ENCODE measurements at places on chromosomes 7 and 10.
A peak's percentile ranks its signal among the peaks of the same experiment; 100 is the strongest.

GRCh38 chr7:150481922-150482321 is 31.5 kb downstream of the GIMAP8 start:
- H3K36me3 ChIP-seq: no peaks in the 10 kb centered on the region
- H3K4me1 ChIP-seq: peaks cover 82% of the 10 kb centered on the region
- peak overlapping the region; percentile 95 for H3K27ac ChIP-seq
- H3K4me3 ChIP-seq: peak overlapping the region; percentile 2
- DNase-seq: no peak

- no peaks in the 10 kb centered on the region for H3K36me3 ChIP-seq
- no peaks in the 10 kb centered on the region for H3K27me3 ChIP-seq
- no peak for DNase-seq
- H3K4me3 ChIP-seq: no peak overlapping the region
- H3K27ac ChIP-seq: no peak overlapping the region
Measured at GRCh38 chr7:137169282-137169698, 174.2 kb downstream of the PTN start.

GRCh38 chr7:111744501-111745155 is 182.3 kb upstream of the IMMP2L start:
- H3K36me3 ChIP-seq: no peaks in the 10 kb centered on the region
- no peaks in the 10 kb centered on the region for H3K4me1 ChIP-seq
- no peak overlapping the region for H3K27ac ChIP-seq
- no peak for DNase-seq
- H3K27me3 ChIP-seq: no peaks in the 10 kb centered on the region

GRCh38 chr10:71248210-71248609 is 35.8 kb downstream of the UNC5B start:
- DNase-seq: no peak
- H3K27ac ChIP-seq: no peak overlapping the region
- H3K4me3 ChIP-seq: no peak overlapping the region
- no peaks in the 10 kb centered on the region for H3K4me1 ChIP-seq
- no peaks in the 10 kb centered on the region for H3K36me3 ChIP-seq
- no peaks in the 10 kb centered on the region for H3K27me3 ChIP-seq

- DNase-seq: no peak
- H3K4me1 ChIP-seq: peaks cover 5% of the 10 kb centered on the region
- no peak overlapping the region for H3K27ac ChIP-seq
- no peak overlapping the region for H3K4me3 ChIP-seq
Measured at GRCh38 chr7:129163875-129164544, 19.5 kb downstream of the TSPAN33 start.

- no peak overlapping the region for H3K27ac ChIP-seq
- DNase-seq: no peak
- H3K4me3 ChIP-seq: no peak overlapping the region
Measured at GRCh38 chr7:803243-803635, 29.0 kb upstream of the SUN1 start.

- no peak overlapping the region for H3K27ac ChIP-seq
- H3K36me3 ChIP-seq: no peaks in the 10 kb centered on the region
- DNase-seq: no peak
- no peak overlapping the region for H3K4me3 ChIP-seq
- no peaks in the 10 kb centered on the region for H3K4me1 ChIP-seq
- H3K27me3 ChIP-seq: no peaks in the 10 kb centered on the region
Measured at GRCh38 chr7:55651057-55651456, 78.8 kb upstream of the VOPP1 start.

GRCh38 chr10:10421071-10421470 is 596.6 kb upstream of the CELF2 start:
- H3K36me3 ChIP-seq: no peaks in the 10 kb centered on the region
- H3K4me1 ChIP-seq: peaks cover 7% of the 10 kb centered on the region
- no peak overlapping the region for H3K4me3 ChIP-seq
- H3K27ac ChIP-seq: no peak overlapping the region
- H3K27me3 ChIP-seq: no peaks in the 10 kb centered on the region
- DNase-seq: no peak

DNA sequence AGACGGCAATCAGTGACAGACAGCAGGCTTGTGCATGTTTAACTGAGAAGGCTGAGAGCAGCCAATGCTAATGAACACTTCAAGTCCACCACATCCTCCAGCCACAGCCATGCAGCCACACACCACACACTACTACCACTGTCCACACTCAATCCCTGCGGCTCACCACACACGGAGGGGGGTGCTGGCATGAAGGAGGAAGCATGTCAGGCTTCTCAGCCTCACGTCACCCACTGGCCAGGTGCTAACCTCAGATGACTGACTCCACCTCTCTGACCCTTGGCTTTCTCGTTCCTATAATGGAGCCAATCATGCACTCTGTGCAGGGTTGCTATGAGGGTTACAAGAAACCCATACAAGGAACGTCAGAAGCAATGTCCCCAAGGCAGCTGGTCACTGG is 165.4 kb upstream of the RNF32 start:
- H3K27me3 ChIP-seq: no peaks in the 10 kb centered on the region
- DNase-seq: no peak
- H3K4me3 ChIP-seq: no peak overlapping the region
- H3K27ac ChIP-seq: no peak overlapping the region
- H3K36me3 ChIP-seq: no peaks in the 10 kb centered on the region

DNA sequence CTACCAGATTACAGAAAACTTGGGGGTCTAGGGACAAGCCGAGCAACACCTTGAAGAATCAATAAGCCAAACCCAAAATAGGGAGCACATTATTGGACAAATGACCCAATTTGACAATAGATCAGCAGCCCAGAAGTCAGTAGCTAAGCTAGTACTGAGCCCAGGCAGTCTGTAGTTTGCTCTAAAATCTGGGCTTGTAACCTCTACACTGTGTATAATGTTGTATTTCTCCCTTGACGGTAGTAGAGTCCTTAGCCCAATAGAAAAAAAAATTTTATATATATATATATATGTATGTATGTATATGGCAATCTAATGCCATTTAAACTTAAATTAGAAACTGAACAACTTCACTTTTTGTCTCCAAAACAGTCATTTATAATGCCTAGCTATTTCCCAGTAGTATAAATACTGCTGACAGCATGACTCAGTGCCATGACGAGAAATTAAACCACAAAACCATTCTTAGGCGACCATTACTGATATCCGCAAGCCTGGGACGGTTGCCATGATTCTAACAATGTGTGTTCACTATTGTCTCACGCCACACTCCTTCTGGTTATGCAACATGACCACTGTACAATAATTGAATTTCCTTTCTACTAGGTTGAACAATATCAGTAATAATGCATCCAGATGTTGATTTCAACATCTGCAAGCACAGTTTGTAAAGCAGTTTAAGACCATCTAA is 110.5 kb downstream of the IPMK start:
- DNase-seq: no peak
- H3K36me3 ChIP-seq: no peaks in the 10 kb centered on the region
- no peak overlapping the region for H3K27ac ChIP-seq

- H3K27ac ChIP-seq: no peak overlapping the region
- no peak for DNase-seq
- no peak overlapping the region for H3K4me3 ChIP-seq
- H3K4me1 ChIP-seq: no peaks in the 10 kb centered on the region
- H3K36me3 ChIP-seq: no peaks in the 10 kb centered on the region
- no peaks in the 10 kb centered on the region for H3K27me3 ChIP-seq
Measured at GRCh38 chr7:36232555-36232954, 79.5 kb downstream of the EEPD1 start.

DNA sequence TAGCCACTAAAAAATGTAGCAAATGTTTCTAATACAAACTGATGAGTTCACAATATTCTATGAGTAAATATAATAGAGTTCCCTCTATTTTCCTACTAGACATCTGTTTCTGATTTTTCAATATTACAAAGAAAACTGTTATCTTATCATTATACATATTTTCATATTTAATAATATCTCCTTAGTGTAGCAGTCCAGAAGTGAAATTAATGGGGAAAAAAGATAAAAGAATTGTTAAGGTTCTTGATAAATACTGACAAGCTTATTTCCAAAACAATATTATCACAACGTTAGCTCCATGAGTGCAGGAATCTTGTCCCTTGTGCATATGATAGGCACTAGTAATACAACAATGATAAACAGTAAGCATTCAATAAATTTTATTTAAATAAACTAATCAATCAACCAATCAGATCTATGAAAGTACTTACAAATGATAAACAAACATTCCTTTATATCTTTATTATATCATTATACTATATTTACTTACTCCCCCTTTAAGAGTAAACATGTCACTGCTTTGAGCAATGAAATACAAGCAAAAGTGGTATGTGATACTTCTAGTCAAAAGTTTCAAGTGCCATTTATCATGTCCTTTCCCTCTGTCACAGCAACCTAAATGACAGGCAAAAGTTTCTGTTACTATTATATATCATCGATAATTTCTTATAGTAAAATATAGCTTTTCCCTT is 103.1 kb downstream of the IMMP2L start:
- no peaks in the 10 kb centered on the region for H3K4me1 ChIP-seq
- no peak overlapping the region for H3K4me3 ChIP-seq
- no peak for DNase-seq
- H3K27me3 ChIP-seq: no peaks in the 10 kb centered on the region

GRCh38 chr7:155011086-155011485 is 8.2 kb upstream of the PAXIP1 start:
- H3K4me1 ChIP-seq: no peaks in the 10 kb centered on the region
- H3K27ac ChIP-seq: no peak overlapping the region
- H3K27me3 ChIP-seq: no peaks in the 10 kb centered on the region
- no peak overlapping the region for H3K4me3 ChIP-seq

- H3K36me3 ChIP-seq: no peaks in the 10 kb centered on the region
- peaks cover 21% of the 10 kb centered on the region for H3K4me1 ChIP-seq
- H3K27me3 ChIP-seq: peaks cover 8% of the 10 kb centered on the region
- no peak for DNase-seq
- H3K27ac ChIP-seq: no peak overlapping the region
Measured at GRCh38 chr7:114086914-114087652, 168.3 kb upstream of the PPP1R3A start.

- no peaks in the 10 kb centered on the region for H3K36me3 ChIP-seq
- no peaks in the 10 kb centered on the region for H3K27me3 ChIP-seq
- H3K4me1 ChIP-seq: no peaks in the 10 kb centered on the region
- no peak overlapping the region for H3K4me3 ChIP-seq
- DNase-seq: no peak
Measured at GRCh38 chr7:132419542-132419941, 156.7 kb downstream of the PLXNA4 start.

DNA sequence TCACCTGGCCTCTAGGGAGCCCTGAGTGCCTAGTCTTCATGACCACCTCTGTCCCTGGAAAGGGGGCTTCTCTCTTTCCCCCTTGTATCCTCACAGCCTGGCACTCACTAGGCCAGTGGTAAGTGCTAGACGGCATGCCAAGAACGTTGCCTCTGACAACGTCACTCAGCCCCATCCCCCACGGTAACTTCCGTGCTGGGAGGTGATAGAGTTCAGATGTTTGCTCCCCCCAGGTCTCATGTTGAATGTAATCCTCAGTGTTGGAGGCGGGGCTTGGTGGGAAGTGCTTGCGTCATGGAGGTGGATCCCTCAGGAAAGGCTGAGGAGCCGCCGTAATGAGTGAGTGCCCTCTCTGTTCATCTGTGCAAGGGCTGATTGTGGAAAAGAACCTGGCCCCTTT is 343.3 kb upstream of the MKI67 start:
- no peak overlapping the region for H3K27ac ChIP-seq
- no peak overlapping the region for H3K4me3 ChIP-seq
- DNase-seq: no peak
- no peaks in the 10 kb centered on the region for H3K4me1 ChIP-seq
- H3K27me3 ChIP-seq: no peaks in the 10 kb centered on the region

GRCh38 chr10:110456523-110457091 is 41.1 kb upstream of the DUSP5 start:
- H3K4me3 ChIP-seq: no peak overlapping the region
- H3K4me1 ChIP-seq: peaks cover 40% of the 10 kb centered on the region
- no peak for DNase-seq
- no peaks in the 10 kb centered on the region for H3K36me3 ChIP-seq
- no peaks in the 10 kb centered on the region for H3K27me3 ChIP-seq

- no peaks in the 10 kb centered on the region for H3K27me3 ChIP-seq
- H3K36me3 ChIP-seq: no peaks in the 10 kb centered on the region
- no peak for DNase-seq
Measured at GRCh38 chr10:77029777-77030717, 607.6 kb downstream of the KCNMA1 start.

DNA sequence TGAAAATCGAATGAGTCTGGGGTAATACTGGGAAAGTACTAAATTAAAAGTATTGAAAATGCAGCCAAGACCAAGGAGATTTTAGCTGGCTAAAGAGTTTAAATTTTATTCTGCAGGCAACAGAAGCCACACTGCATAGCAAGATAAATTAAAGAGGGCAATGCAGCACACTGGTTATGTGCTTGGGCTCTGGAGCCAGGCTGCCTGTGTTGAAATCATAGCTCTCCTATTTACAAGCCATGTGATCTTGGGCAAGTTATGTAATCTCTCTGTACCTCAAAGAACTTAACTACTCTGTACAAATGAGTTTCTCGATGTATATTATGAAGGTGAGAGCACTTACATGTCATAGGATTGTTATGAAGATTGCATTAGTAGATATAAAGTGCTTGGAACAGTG is 9.9 kb downstream of the SLC25A13 start:
- no peaks in the 10 kb centered on the region for H3K36me3 ChIP-seq
- no peak for DNase-seq
- no peaks in the 10 kb centered on the region for H3K4me1 ChIP-seq
- no peak overlapping the region for H3K27ac ChIP-seq
- H3K27me3 ChIP-seq: no peaks in the 10 kb centered on the region
- no peak overlapping the region for H3K4me3 ChIP-seq

DNA sequence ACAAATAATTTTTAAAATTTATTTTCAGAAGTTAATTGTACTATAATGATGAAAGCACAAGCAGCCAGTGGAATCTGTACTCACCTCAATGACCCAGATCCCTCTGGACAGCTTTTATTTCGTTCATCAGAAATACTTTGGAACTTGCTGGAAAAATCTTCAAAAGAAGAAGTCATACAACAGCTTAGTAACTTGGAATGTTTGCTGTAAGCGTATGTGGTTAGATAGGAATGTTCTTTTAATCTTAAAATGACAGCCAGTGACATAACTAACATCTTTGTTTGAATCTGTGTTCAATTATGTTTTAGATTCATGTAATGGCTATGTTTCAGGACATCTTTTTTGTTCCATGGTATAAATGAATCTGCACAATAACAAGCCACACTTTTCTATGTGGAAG is 26.8 kb downstream of the CFAP69 start:
- no peak overlapping the region for H3K27ac ChIP-seq
- no peaks in the 10 kb centered on the region for H3K27me3 ChIP-seq

- H3K4me3 ChIP-seq: no peak overlapping the region
- no peaks in the 10 kb centered on the region for H3K36me3 ChIP-seq
- H3K27me3 ChIP-seq: no peaks in the 10 kb centered on the region
- H3K27ac ChIP-seq: no peak overlapping the region
Measured at GRCh38 chr7:24346716-24347115, 62.7 kb downstream of the NPY start.

GRCh38 chr10:124070666-124071065 is 22.7 kb downstream of the CHST15 start:
- no peak overlapping the region for H3K4me3 ChIP-seq
- no peaks in the 10 kb centered on the region for H3K27me3 ChIP-seq
- peaks cover 16% of the 10 kb centered on the region for H3K4me1 ChIP-seq

- H3K4me1 ChIP-seq: no peaks in the 10 kb centered on the region
- DNase-seq: no peak
- peaks cover 26% of the 10 kb centered on the region for H3K36me3 ChIP-seq
- no peaks in the 10 kb centered on the region for H3K27me3 ChIP-seq
- H3K4me3 ChIP-seq: no peak overlapping the region
Measured at GRCh38 chr7:142859829-142860228, 5.0 kb downstream of the EPHB6 start.

Measured in naive thymus-derived CD4-positive, alpha-beta T cell (primary cell).